Activated T-helper 2 cell treated with anti-CD3 and anti-CD28 coated beads, Interferon-gamma antibody, Interleukin-2, Interleukin-4, amounts not matched to agents 10 μg/mL and 5 μg/mL and 100 μg/mL, durations not matched to agents 14 hours and 24 hours and 36 hours (primary cell): ENCODE measurements at places on chromosomes 1 and 21. TPM values are rescaled to one million over a fixed set of nuclear protein-coding genes. Genes with fewer than 3 reads are reported as not detected.

C1orf74 gene
- total RNA-seq = 2.8 and 3.0 TPM in 2 replicates

SPATA45 gene
- total RNA-seq = 0.41 TPM in 1 of 2 replicates, not detected in the other

KLHDC9 gene
- not detected in 2 replicates for total RNA-seq

GJB5 gene
- total RNA-seq = not detected in 2 replicates

KCNQ4 gene
- 0.57 and 0.78 TPM in 2 replicates for total RNA-seq

GRCh38 chr1:93111561-93111960 is 32.5 kb downstream of the MTF2 start:
- no peak overlapping the region for H3K4me3 ChIP-seq
- DNase-seq = no peak
- H3K4me1 ChIP-seq = peaks cover 20% of the 10 kb centered on the region
- no peaks in the 10 kb centered on the region for H3K27me3 ChIP-seq
- peaks cover 67% of the 10 kb centered on the region for H3K36me3 ChIP-seq

DNA sequence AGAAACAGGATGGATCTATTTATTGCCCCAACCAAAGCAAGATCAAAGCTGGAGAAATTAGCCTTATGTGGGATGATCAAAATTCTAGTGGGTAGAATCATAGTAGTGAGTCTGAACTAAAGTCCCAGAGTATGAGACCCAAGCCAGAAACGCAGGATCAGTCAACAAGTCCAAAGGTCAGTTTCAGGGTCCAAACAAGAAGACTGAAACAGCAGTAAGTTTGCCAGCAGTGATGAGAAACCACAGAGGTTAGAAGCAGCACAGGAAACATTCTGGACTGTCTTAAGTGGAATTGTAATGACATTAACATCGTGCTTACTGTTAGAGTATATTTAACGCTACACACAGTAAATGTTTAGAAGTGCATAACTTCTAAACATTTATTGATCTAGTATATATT is 251.0 kb downstream of the LRRIQ3 start:
- no peaks in the 10 kb centered on the region for H3K36me3 ChIP-seq
- DNase-seq = no peak
- H3K27ac ChIP-seq = no peak overlapping the region
- H3K27me3 ChIP-seq = no peaks in the 10 kb centered on the region
- H3K4me3 ChIP-seq = no peak overlapping the region
- H3K4me1 ChIP-seq = no peaks in the 10 kb centered on the region

DNA sequence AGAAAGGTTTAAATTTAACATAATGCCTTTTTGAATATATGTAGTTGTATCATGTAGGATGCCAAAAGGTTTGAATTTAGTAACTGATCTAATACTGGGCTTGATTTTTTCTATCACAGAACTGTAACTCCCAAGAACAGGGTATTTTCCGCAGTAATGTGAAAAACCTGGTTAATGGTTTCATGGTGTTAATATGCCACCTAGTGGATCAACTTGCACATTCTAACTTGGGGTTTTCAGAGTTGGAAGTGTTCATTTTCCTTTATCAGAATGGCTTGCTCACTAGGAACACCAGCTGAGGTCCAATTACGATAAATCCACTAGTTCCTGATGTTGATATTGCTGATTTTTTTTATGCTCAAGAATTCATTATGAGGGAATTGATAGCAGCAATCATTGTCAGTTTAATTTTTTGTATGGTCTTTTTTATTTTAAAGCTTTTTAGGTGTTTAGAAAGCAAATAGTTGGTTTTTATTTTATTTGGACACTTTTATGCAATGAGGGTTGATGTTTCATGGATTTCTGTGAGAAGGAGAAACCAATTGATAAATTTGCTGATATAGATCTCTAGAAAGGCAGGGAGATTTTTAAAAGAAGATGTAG is 157.2 kb downstream of the PLA2G4A start:
- no peak overlapping the region for H3K4me3 ChIP-seq
- no peak for DNase-seq
- peaks cover 2% of the 10 kb centered on the region for H3K27me3 ChIP-seq

- peaks cover 42% of the 10 kb centered on the region for H3K4me1 ChIP-seq
- no peak for DNase-seq
- H3K4me3 ChIP-seq = no peak overlapping the region
- H3K27me3 ChIP-seq = no peaks in the 10 kb centered on the region
These were observed 26.5 kb downstream of the CAP1 start for GRCh38 chr1:40067023-40067422.

- peaks cover 29% of the 10 kb centered on the region for H3K4me1 ChIP-seq
- H3K4me3 ChIP-seq = no peak overlapping the region
- no peaks in the 10 kb centered on the region for H3K27me3 ChIP-seq
- DNase-seq = no peak
- no peak overlapping the region for H3K27ac ChIP-seq
- H3K36me3 ChIP-seq = no peaks in the 10 kb centered on the region
These were observed 26.3 kb upstream of the CSF1 start for GRCh38 chr1:109884242-109884891.

DNA sequence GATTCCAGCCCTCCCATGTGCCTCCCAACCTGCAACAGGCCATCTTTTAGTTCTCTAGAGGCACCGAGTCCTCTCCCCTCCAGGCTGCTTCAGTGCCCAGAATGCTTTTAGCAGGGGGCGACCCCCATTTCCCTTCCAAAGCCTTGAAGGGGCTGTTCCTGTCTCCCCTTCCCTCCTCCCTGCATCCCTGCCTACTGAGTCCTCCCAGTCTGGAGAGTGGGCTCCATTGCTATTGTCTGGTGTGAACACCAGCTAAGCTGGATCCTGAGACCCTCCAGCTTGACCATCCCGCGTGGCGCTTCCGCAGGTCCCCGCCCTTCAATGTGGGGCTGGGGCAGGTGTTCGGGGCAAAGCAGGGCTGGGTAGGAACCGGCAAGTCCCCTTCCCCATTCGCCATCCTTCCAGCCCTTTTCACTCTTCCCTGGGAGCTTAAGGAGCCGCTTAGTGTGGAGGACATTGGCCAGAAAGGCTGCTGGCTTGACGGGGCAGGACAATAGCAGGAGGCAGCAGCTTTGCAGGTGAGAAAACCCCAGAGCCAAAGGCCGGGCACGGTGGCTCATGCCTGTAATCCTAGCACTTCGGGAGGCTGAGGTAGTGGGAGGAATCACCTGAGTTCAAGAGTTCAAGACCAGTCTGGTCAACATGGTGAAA is 32.2 kb downstream of the PADI6 start:
- no peaks in the 10 kb centered on the region for H3K27me3 ChIP-seq
- no peak for DNase-seq
- H3K4me1 ChIP-seq = no peaks in the 10 kb centered on the region
- peaks cover 30% of the 10 kb centered on the region for H3K36me3 ChIP-seq

GRCh38 chr1:57384901-57385300 is 39.0 kb downstream of the DAB1 start:
- DNase-seq = no peak
- no peaks in the 10 kb centered on the region for H3K27me3 ChIP-seq
- no peak overlapping the region for H3K4me3 ChIP-seq
- H3K27ac ChIP-seq = no peak overlapping the region
- H3K36me3 ChIP-seq = no peaks in the 10 kb centered on the region

DNA sequence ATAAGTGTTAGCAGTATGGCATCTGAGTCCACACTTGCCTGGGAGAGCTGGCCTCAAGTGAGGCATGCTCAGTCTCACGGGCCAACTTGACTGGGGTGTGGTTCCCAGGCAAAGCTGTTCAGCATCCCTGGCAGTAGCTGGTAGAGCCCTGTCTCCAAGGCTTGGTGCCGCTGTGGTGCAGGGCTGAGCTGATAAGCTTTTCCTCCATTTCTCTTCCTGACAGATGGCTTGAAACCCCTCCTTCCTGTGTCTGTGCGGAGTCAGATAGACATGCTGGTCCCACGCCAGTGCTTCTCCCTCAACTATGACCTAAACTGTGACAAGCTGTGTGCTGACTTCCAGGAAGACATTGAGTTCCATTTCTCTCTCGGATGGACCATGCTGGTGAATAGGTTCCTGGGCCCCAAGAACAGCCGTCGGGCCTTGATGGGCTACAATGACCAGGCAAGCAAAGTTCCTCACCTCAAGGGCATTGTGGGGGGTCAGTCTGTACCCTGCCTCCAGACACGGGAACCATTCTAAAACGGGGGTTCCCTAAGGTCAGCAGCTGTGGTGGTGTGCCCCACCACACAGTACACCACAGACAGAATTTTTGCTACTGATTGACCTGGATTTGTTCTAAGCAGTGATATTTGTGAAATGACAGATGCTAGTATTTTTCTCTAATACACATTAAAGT is 13.7 kb upstream of the MIIP start:
- no peaks in the 10 kb centered on the region for H3K27me3 ChIP-seq
- H3K36me3 ChIP-seq = peaks cover 91% of the 10 kb centered on the region
- no peak overlapping the region for H3K27ac ChIP-seq
- no peak overlapping the region for H3K4me3 ChIP-seq

DNA sequence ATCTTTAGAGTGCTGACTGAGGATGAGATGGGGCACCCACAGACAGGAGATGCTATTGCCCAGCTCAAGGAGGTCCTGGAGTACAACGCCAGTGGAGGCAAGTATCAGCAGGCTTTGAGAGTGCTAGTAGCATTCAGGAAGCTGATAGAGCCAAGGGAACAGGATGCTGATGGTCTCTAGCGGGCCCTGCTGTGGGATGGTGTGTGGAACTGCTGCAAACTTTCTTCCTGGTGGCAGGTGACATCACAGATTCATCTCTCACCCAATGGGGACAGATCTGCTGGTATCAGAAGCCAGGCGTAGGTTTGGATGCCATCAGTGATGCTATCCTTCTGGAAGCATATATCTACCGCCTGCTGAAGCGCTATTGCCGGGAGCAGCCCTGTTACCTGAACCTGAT is 609.8 kb upstream of the NCAM2 start:
- no peaks in the 10 kb centered on the region for H3K4me1 ChIP-seq
- H3K36me3 ChIP-seq = no peaks in the 10 kb centered on the region
- H3K4me3 ChIP-seq = no peak overlapping the region

GRCh38 chr1:30033256-30034104 is 689.9 kb downstream of the MATN1 start:
- H3K27ac ChIP-seq = no peak overlapping the region
- no peak overlapping the region for H3K4me3 ChIP-seq
- no peak for DNase-seq
- H3K4me1 ChIP-seq = no peaks in the 10 kb centered on the region

GRCh38 chr1:67166196-67166595 is at the start of gene IL23R:
Gene IL23R, plus strand, starts transcription at chr1:67166454. Its CDS starts 1,667 bp downstream, at chr1:67168121.
- no peaks in the 10 kb centered on the region for H3K36me3 ChIP-seq
- H3K27ac ChIP-seq = peak within 1 kb of the TSS; percentile 73
- no peak for DNase-seq
- H3K4me3 ChIP-seq = peak within 1 kb of the TSS; percentile 26

- H3K4me1 ChIP-seq = no peaks in the 10 kb centered on the region
- H3K27me3 ChIP-seq = no peaks in the 10 kb centered on the region
These were observed 102.0 kb upstream of the USP25 start for GRCh38 chr21:15627823-15628222.
